ENCODE measurements at places on chromosomes 11 and 22.
A peak's percentile ranks its signal among the peaks of the same experiment; 100 is the strongest.

- DNase-seq = peak; percentile 39
Measured at GRCh38 chr11:129992161-129992944, 10.3 kb downstream of the PRDM10 start.

- no peak for DNase-seq
Measured at GRCh38 chr11:97963528-97964331, 1057.0 kb upstream of the CNTN5 start.

GRCh38 chr11:44750551-44751465, 24.0 kb downstream of the TSPAN18 start:
- DNase-seq = no peak

- no peak for DNase-seq
Measured at GRCh38 chr11:2772544-2773031, 72.8 kb upstream of the KCNQ1OT1 start.

- DNase-seq = no peak
Measured at GRCh38 chr11:86596861-86597586, 75.4 kb downstream of the ME3 start.

GRCh38 chr22:17802822-17803221, 28.6 kb upstream of the BID start:
- no peak for DNase-seq

DNA sequence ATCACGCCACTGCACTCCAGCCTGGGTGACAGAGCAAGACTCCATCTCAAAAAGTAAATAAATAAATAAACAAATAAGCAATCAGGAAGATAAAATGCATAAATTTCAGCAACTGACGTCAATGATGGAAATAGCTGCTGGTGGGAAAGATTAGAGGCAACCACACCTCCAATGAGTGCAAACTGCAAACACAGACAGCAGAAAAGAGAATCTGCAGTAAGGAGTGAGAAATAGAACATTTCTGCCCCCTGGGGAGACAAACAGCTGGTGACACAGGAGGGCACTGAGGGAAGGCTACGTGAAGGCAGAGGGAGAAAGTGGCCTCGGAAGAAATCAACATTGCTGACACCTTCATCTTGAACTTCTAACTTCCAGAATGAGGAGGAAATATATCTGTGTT, 6.5 kb downstream of the PI4KA start:
- DNase-seq = no peak

- no peak for DNase-seq
Measured at GRCh38 chr11:68649851-68650555, 34.3 kb upstream of the GAL start.

GRCh38 chr11:83459798-83460197, 173.6 kb upstream of the CCDC90B start:
- no peak for DNase-seq
